Fibroblast of mammary gland (primary cell): ENCODE measurements at places on chromosomes 6 and 20.

- DNase-seq: no peak
Observed at GRCh38 chr6:46904117-46904516, 17.6 kb downstream of the ADGRF5 start.

GRCh38 chr20:15831201-15831600 is 742.0 kb downstream of the KIF16B start:
- no peak for DNase-seq

GRCh38 chr20:49765846-49766541 is 46.6 kb upstream of the SLC9A8 start:
- DNase-seq: no peak

- DNase-seq: peak; percentile 96
Observed at GRCh38 chr20:341682-342081, 5.2 kb upstream of the NRSN2 start.

DNA sequence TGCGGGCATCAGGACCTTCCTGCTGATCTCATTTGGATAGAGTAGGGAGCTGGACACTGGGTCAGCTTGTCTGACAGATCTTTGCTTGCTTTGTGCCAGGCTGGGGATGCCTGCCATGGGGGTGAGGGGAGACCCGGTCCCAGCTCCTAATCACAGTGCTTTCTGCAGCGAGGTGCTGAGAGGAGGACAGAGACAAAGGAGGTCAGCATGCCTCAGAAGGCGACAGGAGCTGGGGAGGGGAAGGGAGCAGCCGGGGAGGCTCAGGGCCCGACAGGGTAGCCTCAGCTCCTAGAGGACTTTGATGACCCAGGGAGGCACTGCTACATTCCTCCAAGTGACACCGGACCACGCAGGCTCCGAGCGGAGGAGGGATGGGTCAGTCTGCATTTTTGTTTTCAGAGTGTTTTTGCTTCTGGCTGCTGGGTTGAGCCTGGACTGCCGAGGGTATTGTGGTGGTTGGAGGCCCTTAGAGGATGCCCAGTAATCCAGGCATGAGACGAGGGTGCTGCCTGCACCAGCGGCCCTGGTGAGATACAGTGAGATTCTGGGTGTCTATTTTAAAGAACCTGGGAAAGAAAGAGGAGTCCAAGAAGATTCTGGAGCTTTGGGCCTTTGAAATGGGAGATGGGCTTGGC is 7.8 kb downstream of the RBM38 start:
- DNase-seq: no peak

GRCh38 chr6:89605861-89606260 is 32.7 kb downstream of the LYRM2 start:
- no peak for DNase-seq

DNA sequence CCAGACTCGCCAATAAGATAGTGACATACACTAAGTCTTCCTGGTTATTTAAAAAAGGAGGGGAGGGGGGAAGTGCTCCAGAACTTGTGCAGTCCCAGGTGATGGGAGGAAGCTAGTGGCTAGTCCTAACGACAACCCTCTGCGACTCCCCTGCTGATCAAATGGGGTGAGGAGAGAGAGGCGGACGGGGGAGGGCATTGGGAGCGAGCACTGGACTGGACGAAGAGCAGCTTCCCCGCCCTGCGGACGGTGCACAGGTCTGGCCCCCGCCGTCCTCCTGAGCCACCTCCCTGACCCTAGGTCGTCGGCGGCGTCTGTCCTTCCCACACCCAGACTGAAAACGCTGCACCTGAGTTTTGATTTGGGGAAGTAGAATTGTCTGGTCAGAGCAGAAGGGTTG is 2.2 kb upstream of the OLIG3 start:
- DNase-seq: no peak

GRCh38 chr6:18561037-18561750 is 174.0 kb downstream of the RNF144B start:
- DNase-seq: peak; percentile 55

DNA sequence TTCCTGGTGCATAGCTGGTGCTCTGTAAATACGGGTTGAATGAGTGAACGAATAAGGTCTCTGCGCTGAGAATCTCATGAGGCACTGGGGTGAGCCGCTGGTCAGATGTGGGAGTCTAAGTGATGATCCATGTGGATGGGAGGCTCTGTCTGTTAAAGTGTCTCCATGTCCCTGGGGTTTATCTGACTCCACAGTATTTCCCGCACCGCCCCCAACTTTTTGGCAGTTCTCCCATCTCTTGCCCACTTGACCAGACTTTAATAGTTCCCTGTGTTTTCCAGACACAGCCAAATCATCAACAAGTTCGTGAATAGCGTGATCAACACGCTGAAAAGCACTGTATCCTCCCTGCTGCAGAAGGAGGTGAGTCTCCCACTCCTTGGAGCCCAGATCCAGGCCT is 9.9 kb downstream of the BPIFA2 start:
- DNase-seq: no peak

GRCh38 chr6:7148100-7148822 is 40.5 kb downstream of the RREB1 start:
- DNase-seq: peak; percentile 85

- peak; percentile 97 for DNase-seq
Observed at GRCh38 chr6:42315991-42316970, 98.6 kb upstream of the MRPS10 start.
